ENCODE measurements at places on chromosomes 3 and 15.

- DNase-seq: no peak
Measured at GRCh38 chr3:9238276-9238675, 11.2 kb downstream of the SRGAP3 start.

DNA sequence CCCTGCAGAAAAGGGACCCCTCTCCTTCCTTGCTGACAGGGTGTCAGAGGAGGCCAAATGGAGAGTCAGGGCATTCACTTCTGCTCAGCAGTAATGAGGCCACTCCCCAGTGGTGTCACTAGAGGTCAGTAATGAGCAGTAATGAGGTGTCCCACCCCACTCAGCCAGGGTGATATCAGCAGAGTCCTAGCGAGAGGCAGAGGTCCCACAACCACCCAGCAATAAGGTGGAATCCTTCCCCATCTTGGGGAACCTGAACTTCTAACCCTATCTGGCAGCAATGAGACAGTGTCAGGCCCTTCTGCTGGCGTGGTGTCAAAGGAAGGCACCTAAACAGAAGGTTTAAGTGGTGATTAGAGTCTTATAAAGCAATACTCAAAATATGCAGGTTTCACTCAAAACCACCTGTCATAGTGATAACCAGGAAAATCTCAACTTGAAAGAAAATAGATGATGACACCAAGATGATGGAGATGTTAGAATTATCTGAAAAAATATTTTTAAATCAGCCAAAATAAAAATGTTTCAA is 12.9 kb downstream of the OCA2 start:
- DNase-seq: peak; percentile 48

- no peak for DNase-seq
Measured at GRCh38 chr15:34714476-34715121, 40.2 kb downstream of the GJD2 start.

DNA sequence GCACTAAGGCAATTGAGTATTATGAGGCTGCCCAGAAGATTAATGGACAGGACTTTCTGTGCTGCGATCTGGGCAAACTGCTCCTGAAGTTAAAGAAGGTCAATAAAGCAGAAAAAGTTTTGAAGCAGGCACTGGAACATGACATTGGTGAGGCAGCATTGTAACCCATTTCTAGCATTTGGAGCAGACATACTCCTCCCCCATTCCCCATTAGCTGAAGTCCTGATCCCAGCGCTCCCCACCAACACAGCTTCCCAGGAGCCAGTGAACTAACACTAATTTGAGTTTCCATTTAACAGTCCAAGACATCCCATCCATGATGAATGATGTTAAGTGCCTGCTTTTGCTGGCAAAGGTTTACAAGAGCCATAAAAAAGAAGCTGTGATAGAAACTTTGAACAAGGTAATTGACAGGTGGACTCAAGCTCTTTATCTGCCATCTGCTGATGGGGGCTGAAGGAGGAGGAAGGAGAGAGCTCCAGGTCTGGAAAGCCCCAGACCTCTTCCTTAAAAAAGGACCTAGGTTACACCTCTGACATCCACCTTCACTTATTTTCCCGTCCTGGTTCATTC is 22.6 kb downstream of the CSRNP1 start:
- DNase-seq: no peak

- peak; percentile 94 for DNase-seq
Measured at GRCh38 chr3:9749645-9750555, at the start of gene OGG1. Gene OGG1 (plus strand): TSS chr3:9749952. CDS start chr3:9750287, 335 bp downstream.

DNA sequence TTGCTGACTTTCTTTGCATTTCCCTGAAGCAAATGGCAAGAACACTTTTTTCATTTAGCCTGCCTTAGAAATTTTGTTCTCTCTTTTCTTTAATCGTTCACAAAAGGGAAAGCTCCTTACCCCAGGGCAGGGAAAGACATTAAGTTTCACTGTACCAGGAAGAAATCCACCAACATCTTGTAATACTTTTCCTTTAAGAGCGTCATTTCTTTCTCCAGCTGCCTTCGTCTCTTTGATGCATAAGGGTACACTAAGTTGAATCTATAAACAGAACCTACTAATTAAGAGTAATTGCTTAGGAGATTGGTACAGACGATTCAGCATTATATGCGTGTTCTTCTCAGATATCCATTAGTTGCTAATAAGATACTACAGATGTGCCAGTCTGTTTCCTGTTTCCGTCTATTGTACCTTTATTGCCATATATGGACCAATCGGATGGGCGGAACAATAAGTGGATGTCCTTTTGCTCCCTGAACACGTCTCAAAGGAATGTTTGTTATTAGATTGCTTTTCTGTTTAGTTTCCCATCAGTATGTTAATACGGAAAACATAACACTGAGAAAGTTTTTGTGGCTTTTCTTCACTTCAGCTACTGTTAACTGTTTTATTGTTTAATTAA is 276.7 kb upstream of the RARB start:
- DNase-seq: no peak

DNA sequence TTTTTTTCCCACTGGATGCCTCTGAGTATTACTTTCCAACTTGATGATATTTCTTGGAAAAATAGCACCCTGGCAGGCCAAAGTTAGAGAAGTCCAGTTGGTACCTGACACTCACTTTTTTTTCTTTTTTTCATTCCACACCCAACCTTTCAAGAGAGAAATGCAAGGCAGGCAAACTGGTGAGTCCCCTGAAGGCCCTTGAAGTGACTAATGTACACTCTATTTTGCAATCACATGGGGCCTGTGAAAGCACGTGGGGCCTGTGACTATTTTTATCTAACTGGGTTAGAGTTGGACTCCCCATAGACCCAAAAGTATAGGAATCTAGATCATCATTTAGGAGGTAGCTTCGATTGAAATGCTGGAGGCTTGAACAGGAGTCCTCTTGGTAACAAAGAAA is 316.7 kb downstream of the CHL1 start:
- DNase-seq: no peak

GRCh38 chr3:158845765-158846350 is 44.0 kb downstream of the MFSD1 start:
- DNase-seq: peak; percentile 16

DNA sequence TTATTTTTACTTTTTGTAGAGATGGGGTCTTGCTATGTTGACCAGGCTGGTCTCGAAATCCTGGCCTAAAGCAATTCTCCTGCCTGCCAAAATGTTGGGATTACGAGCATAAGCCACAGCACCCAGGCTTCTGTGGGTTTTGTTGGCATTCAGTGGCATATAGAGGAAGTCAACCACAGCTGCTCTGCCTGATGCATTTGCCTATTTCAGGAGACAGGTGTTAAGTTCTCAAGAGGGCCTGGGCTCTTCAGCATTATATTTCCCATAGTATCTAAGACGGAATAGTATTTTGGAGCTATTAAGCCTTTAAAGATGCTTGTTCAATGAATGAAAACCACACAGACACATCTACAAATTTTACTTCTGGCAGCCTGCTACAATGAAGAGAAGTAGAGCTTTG is 73.5 kb upstream of the CSPG5 start:
- no peak for DNase-seq

- no peak for DNase-seq
Measured at GRCh38 chr3:22364851-22365250, 613.8 kb upstream of the ZNF385D start.

- DNase-seq: peak; percentile 37
Measured at GRCh38 chr3:45226206-45226915, at the start of gene TMEM158. Gene TMEM158 (minus strand): TSS chr3:45226287. CDS start chr3:45226027, 260 bp downstream.

- no peak for DNase-seq
Measured at GRCh38 chr3:134036291-134036690, 6.6 kb upstream of the SLCO2A1 start.

DNA sequence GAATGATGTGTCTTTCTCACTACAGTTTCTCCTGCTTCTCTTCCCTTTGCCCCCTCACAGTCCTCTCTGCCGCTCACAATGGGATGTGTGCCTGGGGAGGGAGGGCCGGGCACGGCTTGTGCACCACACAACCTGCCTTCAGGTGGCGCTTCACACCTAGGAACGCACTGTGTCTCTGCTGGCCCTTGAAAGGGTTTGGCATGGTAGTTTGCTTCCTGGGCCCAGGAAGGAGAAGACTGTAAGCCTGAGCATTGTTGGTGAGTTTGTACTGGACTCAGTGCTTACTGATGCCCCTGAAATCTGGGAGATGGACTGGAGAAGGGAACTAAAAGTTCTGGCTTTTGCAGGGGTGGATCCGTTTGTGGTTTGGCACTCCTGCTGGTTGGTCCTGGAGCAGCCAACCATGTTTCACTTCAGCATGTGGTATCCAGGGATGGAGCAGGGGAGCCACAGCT is 9.2 kb downstream of the ALPK3 start:
- DNase-seq: no peak

GRCh38 chr3:77412021-77412438 is 372.1 kb downstream of the ROBO2 start:
- DNase-seq: no peak

DNA sequence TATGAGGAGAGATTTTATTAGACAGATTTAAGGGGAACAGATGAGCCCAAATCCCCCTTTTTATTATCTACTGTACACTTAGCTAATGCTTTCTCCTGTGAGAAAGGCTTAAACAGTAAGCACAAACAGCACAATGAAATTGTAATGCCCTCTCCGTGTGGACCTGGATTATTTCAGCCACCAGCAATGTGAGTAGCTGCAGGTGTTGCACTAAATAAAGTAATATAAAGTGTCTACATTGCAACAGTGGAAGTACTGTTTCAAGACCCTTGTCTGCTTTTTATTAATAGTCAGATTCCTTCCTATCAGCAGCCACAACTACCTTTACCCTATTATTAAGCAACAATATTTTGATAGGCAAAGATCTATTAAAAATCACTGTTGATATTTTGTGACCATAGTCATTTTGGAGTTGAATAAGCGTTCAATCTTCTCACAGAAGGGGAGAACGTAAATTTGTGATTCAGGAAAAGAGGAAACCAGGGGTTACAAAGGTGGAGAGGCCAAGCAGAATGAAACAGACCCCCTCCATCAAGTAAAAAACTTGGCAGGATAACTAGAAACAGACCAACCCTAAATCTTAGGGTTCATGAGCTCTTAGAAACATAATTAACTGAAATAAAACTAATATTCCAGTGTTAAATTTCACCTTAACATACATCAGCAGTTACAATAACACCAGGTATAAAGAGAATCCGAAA is 422.6 kb downstream of the MECOM start:
- DNase-seq: no peak

DNA sequence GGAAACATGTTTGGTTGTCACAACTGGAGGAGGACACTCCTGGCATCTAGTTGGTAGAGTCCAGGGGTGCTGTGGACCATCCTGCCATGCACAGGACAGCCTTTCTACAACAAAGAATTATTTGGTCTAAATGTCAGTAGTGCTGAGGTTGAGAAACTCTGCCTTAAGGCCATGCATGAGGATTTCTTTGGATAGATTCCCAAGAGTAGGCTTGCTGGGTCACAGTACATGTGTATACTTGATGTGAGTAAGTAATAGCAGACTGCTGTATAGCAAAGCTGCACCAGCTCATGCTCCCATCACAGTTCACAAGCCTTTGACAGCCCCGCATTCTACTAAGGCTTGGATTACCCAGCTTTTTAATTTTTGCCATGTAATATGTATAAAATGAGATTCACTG is 151.3 kb downstream of the MFSD1 start:
- DNase-seq: no peak

GRCh38 chr3:159945930-159946329 is 42.7 kb upstream of the IL12A start:
- DNase-seq: no peak

GRCh38 chr3:38140326-38141172 is 2.1 kb downstream of the MYD88 start:
- DNase-seq: no peak

DNA sequence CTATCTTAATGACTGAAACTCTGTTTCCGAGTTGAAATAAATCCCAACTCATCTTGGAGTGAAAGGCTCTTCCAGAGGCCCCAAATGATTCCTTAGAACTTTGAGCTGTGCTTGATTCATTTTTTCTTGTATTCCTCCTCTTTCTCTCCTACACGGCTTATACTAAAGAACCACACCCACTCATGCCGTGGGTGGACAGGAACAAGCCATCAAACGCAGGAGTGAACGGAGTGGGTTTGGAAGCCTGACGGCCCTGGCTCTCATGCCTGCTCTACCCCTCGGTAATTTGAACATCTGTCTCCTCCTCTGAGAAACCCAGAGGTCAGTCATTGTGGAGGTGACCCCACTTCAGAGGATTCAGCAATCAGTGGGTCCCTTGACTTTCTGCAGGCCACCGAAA is 236.5 kb downstream of the AGBL1 start:
- DNase-seq: no peak

DNA sequence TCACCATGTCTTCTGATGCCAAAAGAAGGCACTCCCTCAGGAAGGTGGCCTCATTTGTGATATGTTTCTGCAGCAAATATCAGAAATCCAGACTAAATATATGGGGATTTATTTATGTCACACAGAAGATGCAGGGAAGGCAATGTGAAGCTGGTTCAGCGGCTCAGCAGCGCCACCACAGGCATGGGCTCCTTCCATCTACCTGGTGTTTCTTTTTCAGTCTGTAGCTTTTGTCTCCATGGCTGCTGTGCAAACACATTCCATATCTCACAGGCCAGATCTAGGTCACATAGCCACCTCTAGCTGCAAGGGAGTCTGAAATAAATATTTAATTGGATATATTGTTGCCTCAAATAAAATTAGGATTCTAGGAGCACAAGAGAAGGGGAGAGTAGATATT is 502.1 kb upstream of the IL12A start:
- DNase-seq: no peak

- DNase-seq: no peak
Measured at GRCh38 chr3:167502401-167502800, 28.6 kb upstream of the SERPINI2 start.

DNA sequence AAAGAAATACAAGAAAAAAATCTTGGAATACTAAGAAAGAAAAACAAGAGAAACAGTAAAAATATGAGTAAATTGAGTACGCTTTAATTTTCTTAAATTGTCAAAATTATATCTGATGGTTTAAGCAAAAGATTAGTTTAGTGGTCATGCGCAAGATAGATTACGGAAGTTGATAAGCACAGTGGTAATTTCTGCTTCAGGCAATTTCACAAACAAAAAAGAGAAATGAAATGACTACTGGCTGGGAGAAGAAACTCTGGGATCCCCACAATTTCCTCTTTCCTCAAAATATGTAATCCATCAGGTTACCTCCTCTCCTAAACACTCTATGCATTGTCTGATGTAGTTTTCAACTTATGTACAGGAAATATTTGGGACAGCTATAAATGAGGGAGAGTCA is 9.0 kb downstream of the MYD88 start:
- DNase-seq: no peak

DNA sequence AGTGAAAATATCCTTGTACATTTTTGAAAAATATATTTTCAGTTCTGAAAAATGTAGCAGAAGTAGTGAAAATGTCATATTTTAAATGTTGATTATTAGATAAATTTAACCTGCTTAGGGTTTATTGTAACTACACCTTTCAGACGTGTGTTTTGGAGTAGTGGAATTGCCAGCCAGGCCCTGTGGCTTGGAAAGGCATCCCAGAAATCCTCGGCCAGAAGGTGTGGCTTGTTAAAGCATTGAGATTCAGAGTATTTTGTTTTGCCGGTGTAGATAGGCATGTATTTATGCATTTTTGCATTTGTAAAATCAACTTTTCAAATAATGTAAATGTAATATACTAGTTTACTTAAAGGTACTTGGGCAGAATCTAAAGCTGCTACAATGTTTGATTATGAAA is 7.0 kb downstream of the EBLN2 start:
- DNase-seq: no peak

GRCh38 chr15:65927545-65927944 is 58.3 kb downstream of the RAB11A start:
- no peak for DNase-seq

Measured in activated gamma-delta T cell treated with Interleukin-2 at 50 U/mL for 16 hours (primary cell).